Stimulated activated CD4-positive, alpha-beta T cell treated with anti-CD3 and anti-CD28 coated beads, Interleukin-4, amount 100 ng/mL, for 4 hours (primary cell): ENCODE measurements at places on chromosomes 6 and 20.

- DNase-seq = no peak
These were observed 7.5 kb downstream of the NELFCD start for GRCh38 chr20:58988565-58988882.

GRCh38 chr6:140069576-140069975 is 695.1 kb upstream of the CITED2 start:
- DNase-seq = no peak

- DNase-seq = no peak
These were observed 590 bp upstream of the MAP1LC3A start for GRCh38 chr20:34557936-34558319.

- DNase-seq = no peak
These were observed 869.7 kb downstream of the PHF3 start for GRCh38 chr6:64505312-64505711.
